CD4-positive, alpha-beta T cell (primary cell): ENCODE measurements at places on chromosomes 2 and 18.

DNA sequence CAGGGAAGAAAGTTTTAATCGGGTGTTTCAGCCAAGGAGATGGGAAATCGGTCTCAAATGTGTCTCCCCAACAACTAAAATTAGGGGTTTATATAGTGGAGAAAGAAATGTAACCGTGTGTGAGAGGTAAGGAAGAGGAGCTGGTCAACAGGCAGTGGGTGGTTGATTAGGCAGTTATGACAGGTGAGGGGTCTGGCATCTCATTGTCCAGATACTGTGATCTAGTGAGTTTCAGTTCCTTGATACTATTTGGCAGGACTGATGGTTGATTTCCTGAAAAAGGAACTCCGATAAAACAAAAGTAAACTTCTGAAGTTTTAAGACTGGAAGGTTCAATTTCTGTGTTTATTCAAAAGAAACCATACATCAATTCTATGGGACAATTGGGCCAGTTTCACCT, 197.9 kb downstream of the LPIN1 start:
- no peak overlapping the region for H3K4me3 ChIP-seq
- no peaks in the 10 kb centered on the region for H3K36me3 ChIP-seq

DNA sequence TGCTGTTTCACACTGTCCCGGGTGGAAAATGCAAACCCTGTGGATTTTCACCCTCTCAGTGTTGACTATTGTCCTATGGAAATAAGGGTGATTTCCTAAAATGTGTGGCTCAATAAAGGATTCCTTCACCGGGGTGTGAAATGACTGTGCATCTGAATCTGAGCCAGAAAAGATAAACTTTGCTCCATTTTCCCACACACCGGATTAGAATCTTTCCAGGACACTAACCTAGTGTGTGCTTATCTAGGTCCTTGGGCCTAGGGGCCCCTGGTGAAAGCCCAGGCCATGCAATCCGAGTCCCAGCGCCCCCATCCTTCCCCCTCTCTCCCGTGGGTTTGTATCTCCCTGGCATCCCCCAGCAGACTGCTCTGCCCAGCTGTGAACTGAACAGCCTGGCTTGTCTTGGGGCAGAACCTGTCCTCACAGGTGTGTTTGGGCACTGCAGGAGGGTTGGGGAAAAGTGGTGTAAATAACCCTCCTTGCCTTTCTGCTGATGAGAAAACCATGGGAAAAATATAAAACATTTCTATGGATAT, 17.3 kb downstream of the KLHL29 start:
- H3K4me1 ChIP-seq, result peaks cover 4% of the 10 kb centered on the region
- DNase-seq, result no peak
- H3K27me3 ChIP-seq, result no peaks in the 10 kb centered on the region
- no peak overlapping the region for H3K4me3 ChIP-seq

DNA sequence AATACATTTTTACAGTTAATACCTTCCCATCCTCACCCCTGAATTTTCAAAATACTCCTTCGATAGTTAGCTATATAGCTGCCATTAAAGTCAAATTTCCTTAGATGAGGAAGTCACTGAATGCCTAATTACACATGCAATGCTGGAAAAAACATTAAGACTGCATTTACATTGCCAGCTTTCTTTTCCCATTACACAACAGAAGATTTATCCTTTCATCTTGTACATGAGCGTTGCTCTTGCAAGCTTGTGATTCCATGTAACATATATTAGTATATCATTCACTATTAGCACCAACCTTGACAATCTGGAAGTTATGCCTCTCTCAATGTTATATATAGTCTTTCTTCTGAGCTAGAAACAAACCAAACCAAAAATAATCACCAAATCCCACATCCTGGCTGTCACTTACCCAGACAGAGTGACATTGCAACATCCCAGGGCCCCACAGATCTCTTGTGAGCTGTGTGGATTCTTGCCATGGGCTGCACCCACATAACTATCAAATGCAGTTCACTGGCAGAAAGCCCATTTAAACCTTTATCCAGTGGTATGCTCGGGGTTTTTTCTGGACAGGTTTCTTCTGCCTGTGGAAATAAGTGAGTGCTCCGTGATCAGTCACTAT, 79.2 kb upstream of the PAPOLG start:
- no peaks in the 10 kb centered on the region for H3K36me3 ChIP-seq
- H3K27me3 ChIP-seq, result peaks cover 5% of the 10 kb centered on the region
- DNase-seq, result no peak
- H3K4me1 ChIP-seq, result peaks cover 3% of the 10 kb centered on the region
- no peak overlapping the region for H3K27ac ChIP-seq
- no peak overlapping the region for H3K4me3 ChIP-seq

DNA sequence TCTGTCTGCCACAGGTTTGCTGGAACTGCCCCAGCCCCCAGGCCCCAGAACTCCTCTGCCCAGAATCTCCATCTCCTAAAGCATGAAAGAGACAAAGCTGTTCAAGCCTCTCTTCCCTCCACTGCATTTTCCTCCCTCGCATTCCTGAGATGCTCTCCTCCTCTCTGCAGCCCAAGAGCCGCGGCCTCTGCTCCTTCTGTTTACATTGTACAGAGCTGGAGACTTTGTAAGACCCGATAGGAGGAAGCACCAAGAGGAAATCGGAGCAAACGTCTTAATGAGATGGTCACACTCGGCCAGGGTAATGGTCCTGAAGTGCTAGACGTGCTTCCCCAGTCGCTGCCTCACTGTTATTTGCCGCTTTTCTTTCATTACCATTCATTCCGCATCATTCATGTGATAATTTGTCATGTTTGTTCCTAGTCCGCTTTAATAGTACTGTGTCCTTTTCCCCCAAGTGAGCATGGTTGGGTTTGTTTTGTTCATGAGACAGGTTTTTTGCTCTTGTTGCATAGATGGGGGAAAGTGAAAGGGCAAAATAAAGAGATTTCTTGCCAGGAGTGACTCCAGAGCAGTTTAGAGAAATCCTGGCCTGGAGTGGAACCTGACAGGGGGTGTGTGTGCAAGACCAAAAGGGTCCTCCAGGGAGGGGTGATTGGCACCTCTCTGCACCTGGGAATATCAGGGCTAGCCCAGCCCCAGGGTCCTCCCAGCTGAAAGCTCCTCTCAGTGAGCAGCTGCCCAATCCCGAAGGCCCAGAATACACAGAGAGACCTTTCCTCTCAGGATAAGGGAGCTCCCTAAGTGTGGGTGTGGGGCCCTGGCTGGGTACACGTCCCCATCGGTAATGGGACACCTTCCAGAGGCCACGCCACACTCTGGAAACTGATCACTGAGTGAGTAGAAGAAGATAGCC, 44.9 kb upstream of the ID2 start:
- no peak overlapping the region for H3K27ac ChIP-seq
- peaks cover under 1% of the 10 kb centered on the region for H3K4me1 ChIP-seq
- H3K36me3 ChIP-seq, result no peaks in the 10 kb centered on the region
- DNase-seq, result no peak

DNA sequence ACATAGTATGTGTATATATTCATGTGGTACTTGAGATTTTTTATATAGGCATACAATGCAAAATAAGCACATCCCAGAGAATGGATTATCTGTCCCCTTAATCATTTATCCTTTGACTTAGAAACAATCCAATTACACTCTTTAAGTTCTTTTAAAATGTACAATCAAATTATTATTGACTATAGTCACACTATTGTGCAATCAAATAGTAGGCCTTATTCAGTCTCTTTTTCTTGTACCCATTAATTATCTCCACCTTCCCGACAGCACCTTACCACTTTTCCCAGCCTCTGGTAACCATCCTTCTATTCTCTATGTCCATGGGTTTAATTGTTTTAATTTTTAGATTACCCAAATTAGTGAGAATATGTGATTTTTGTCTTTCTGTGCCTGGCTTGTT, 914.1 kb downstream of the CCDC85A start:
- no peak for DNase-seq
- H3K27ac ChIP-seq, result no peak overlapping the region
- no peaks in the 10 kb centered on the region for H3K27me3 ChIP-seq
- no peaks in the 10 kb centered on the region for H3K36me3 ChIP-seq
- no peaks in the 10 kb centered on the region for H3K4me1 ChIP-seq

- H3K36me3 ChIP-seq, result peaks cover 66% of the 10 kb centered on the region
- no peak overlapping the region for H3K27ac ChIP-seq
- H3K27me3 ChIP-seq, result no peaks in the 10 kb centered on the region
Observed at GRCh38 chr2:44335806-44336538, 25.3 kb downstream of the PREPL start.

DNA sequence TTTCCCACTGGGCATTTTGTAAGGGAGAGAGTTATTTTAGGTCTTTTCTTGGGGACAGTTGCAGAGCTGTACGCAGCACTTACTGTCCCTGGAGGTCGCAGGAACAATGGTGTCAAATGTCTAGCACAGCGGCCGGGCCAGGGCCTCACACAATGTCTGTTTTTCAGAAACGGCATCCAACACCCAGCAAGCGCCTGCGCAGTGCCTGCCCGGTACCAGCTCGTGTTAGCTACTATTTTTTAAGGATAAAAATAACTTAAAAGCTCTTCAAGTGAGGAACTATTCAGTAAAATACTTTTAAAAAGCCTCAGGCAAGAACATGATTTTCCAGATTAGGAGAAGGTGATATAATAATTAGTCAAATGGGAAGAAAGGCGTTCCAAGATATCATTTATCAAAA, 90.0 kb downstream of the MBP start:
- no peak overlapping the region for H3K4me3 ChIP-seq
- H3K27ac ChIP-seq, result no peak overlapping the region
- H3K27me3 ChIP-seq, result no peaks in the 10 kb centered on the region
- DNase-seq, result no peak
- H3K4me1 ChIP-seq, result peaks cover 20% of the 10 kb centered on the region

- H3K4me3 ChIP-seq, result no peak overlapping the region
- no peak overlapping the region for H3K27ac ChIP-seq
- DNase-seq, result no peak
- no peaks in the 10 kb centered on the region for H3K36me3 ChIP-seq
Observed at GRCh38 chr2:22579341-22579740, 805.6 kb upstream of the KLHL29 start.

DNA sequence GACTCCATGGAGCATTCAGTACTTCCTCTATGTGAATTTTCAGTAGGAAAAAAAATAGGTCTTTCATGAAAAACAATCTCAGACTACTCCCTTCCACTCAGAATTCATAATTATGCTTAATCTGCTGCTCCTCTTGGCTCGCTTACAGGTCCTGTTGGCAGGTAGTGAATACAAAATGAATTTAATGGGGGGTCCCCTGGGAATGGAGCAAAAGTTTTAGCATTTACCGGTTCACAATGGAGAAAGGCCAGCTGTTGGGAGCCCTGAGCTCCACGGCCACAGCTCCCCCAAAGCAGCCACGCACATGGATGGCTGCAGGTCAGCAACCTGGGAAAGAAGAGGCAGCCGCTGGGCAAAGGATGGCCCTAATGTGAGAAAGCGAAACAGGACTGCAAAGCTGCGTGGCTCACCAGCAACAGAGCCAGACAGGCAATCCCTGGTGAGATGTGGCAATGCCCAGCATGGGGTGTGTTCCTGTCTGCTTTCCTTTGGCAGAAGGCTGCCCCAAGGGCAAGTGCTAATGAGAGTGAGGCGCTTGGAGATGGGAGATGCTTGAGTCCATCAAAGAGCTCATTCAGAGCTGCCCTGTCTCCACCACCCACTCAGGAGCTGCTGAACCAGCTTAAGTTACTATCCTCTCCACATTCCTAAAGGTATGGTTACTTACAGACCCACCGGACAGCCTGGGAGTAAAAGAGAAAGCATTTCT, 447.4 kb downstream of the EPHA4 start:
- H3K27me3 ChIP-seq, result no peaks in the 10 kb centered on the region
- no peaks in the 10 kb centered on the region for H3K36me3 ChIP-seq
- H3K4me3 ChIP-seq, result no peak overlapping the region
- no peaks in the 10 kb centered on the region for H3K4me1 ChIP-seq
- no peak for DNase-seq

DNA sequence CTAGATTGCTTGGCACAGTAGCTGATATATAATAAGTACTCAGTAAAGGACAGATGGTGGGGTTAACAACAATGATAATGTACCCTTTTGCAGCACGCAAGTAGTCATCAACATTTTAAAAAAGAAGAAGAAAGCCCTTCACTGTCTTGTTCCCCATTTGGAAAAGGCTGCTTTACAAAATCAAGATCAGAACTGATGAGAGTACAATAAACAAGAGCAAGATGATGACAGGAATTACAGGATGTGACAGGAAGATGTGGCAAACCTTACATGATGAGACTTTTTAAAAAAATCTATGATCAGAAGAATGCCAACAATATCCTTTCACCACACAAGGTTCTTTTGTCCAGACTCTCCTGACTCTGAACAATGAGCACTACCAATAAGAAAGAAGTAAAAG, 9.1 kb downstream of the TYW5 start:
- peaks cover 52% of the 10 kb centered on the region for H3K36me3 ChIP-seq
- H3K27ac ChIP-seq, result no peak overlapping the region
- no peak overlapping the region for H3K4me3 ChIP-seq
- H3K4me1 ChIP-seq, result no peaks in the 10 kb centered on the region
- no peak for DNase-seq

- no peaks in the 10 kb centered on the region for H3K27me3 ChIP-seq
- no peak overlapping the region for H3K4me3 ChIP-seq
- no peaks in the 10 kb centered on the region for H3K36me3 ChIP-seq
- no peaks in the 10 kb centered on the region for H3K4me1 ChIP-seq
- no peak for DNase-seq
Observed at GRCh38 chr2:158735822-158736580, 59.1 kb upstream of the DAPL1 start.

DNA sequence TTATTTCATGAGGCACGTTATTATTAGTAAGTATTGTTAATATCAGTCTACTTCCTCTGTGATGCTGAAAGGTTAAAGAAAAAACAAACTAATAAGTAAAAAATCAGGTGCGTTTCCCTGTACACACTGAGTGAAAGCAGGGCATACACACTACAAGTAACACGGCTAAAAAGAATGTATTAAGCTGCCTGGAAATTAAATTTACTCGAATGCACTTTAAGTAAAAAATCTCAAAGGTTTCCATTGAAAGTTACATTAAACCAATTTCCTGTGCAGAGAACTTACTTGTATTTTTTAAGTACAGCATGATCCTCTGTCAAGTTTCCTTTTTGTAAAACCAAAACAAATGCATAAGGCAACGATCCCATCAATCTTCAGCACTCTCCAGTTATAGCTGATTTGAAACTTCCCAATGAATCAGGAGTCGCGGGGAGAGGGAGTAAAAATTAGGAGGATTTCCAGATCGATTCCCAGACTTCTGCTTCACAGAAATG, 633 bp downstream of the BCL2 start:
- peaks cover 21% of the 10 kb centered on the region for H3K4me1 ChIP-seq
- peak overlapping the region; percentile 94 for H3K4me3 ChIP-seq
- DNase-seq, result no peak
- peak overlapping the region; percentile 82 for H3K27ac ChIP-seq

DNA sequence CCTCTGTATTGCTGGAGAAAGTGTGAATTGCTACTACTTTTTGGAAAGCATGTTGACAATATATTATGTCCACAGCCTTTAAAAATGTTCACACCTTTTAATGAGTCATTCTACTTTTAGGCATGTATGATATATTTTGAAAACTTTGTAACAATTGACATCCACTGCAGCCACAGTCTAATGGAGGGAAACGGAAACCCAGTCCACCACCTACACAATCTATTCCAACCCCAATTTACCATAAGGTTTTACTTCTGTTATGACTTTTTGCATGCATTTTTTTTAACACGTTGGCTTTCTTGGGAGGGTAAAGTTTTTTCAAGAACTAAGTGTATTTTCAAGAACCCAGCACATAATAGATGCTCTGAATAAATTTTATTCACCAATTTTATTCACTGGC, 38.5 kb upstream of the ATP8B1 start:
- H3K27me3 ChIP-seq, result no peaks in the 10 kb centered on the region
- H3K4me3 ChIP-seq, result no peak overlapping the region
- H3K36me3 ChIP-seq, result no peaks in the 10 kb centered on the region
